ENCODE measurements at places on chromosomes 3 and 15.

GRCh38 chr3:147000274-147000673 is 395.1 kb upstream of the PLSCR5 start:
- DNase-seq, result no peak

- DNase-seq, result no peak
Measured at GRCh38 chr15:31273258-31273941, 53.2 kb upstream of the KLF13 start.

GRCh38 chr15:78681281-78682003 is 40.4 kb upstream of the CHRNB4 start:
- DNase-seq, result no peak

DNA sequence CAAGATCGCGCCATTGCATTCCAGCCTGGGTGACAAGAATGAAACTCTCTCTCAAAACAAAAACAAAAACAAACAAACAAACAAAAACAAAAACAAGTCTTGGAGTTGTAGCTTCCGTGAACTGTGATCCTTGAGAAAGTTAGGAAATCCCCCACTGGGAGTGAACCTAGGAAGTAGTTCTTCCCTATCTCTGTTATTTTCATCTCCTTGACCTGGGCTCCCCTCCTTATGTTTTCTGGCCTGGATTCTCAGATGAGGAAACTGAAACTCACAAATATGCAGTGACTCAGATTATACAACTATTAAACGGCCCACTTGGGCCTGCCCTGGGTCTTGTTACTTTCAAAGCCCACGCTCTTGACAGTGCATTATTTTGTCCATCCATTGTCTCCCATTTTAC is 29.7 kb downstream of the SAXO2 start:
- no peak for DNase-seq

- DNase-seq, result no peak
Measured at GRCh38 chr15:92322566-92323355, 70.9 kb upstream of the ST8SIA2 start.

Data from activated CD4-positive, alpha-beta T cell treated with anti-CD3 and anti-CD28 coated beads for 48 hours (primary cell).